ENCODE measurements at places on chromosomes 3 and 15.
A peak's percentile ranks its signal among the peaks of the same experiment; 100 is the strongest.

- ATAC-seq, result no peak
Observed at GRCh38 chr3:188590557-188590956, 436.6 kb downstream of the LPP start.

- no peak for ATAC-seq
Observed at GRCh38 chr3:138222942-138223287, 35.8 kb downstream of the ARMC8 start.

DNA sequence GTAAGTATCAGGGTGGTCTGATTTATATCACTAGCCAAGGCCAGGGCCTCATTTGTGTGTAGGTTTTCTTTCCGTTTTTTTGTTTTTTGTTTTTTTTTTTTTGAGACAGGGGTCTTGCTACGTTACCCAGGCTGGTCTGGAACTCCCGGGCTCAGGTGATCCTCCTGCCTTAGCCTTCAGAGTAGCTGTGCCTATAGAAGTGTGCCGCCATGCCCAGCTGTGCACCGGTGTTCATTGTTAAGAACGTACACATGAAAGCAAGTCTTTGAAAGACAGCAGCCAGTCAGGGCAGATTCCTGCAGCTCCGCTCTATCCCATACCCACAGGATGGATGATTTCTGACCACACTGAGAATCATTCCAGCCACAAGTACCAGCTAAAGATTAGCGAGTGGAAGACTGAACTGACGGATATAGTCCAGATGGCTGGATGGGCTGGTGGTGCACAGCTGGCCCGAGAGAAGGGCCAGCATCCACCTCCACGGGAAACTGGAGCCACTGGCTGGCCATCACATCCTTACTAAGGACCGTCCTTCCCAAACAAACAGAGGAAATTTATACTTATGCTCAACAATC lies 95.4 kb downstream of the PCSK6 start:
- ATAC-seq, result no peak

DNA sequence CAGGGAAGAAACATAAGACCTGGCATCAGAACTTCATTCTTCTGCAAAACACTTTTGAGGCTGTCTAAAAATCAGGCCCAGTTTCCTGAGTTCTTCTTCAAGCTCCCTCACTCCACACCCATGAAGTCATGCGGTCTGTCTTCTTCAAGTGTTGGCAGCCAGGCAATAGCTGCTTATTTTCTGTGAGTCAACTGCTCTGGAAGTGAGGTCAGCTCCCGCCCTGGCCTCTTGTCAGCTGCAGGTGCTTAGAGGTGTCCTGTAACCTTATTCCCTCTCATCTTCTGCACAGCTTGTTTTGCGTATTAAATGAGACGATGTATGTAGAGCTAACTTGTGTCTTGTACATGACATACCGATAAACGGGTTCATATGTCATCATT lies 226.1 kb downstream of the ADAMTS17 start:
- ATAC-seq, result no peak

- no peak for ATAC-seq
Observed at GRCh38 chr3:183006396-183007002, 26.2 kb upstream of the DCUN1D1 start.

GRCh38 chr3:177860184-177860583 lies 662.9 kb upstream of the TBL1XR1 start:
- no peak for ATAC-seq

GRCh38 chr3:185630182-185630622 lies 44.1 kb downstream of the SENP2 start:
- no peak for ATAC-seq

DNA sequence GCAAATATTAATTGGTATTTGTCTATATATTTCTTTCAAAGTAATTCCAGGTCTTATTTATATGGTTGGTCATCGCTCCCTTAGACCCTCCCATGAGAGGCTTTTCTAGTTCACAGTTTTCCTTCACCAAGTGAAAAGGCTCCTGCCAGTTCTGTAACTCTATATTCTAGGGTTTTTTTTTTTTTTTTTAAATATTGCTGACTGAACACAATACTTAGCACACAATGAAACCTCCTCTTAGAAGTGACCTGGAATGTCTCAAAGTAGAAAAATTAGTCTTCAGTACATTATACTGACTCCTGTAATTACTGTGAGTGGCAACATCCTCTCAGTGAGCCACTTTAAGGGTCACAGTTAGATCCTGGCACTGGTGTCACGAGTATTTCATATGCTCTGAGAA lies 48.6 kb upstream of the CDAN1 start:
- no peak for ATAC-seq

GRCh38 chr15:70853318-70853972 lies 512 bp downstream of the LARP6 start:
- peak; percentile 38 for ATAC-seq

GRCh38 chr15:40474581-40474980 lies 3.8 kb downstream of the CHST14 start:
- no peak for ATAC-seq

DNA sequence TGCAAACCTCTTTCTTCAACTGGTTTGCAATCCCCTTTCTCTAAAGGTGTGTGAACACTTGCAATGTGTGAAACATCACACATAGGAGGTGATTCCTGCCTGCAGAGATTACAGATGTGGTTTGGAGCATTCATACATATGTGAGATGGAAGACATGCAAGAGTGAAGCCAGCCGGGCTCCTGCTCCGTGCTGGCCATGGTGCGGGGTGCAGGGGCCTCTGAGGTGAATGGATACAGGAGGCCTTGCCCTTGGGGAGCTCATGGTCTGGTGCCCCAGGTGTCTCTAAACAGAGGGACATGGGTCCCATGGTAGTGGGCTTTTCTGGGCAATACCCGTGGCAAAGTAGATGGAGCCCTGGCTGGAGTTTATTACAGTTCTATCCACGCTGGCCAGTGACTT lies 6.0 kb downstream of the SLC6A11 start:
- ATAC-seq, result no peak

All from stimulated activated memory B cell treated with anti-CD40 and anti-IgM and Interleukin-4, amounts not matched to agents 10 μg/mL and 1 μg/mL and 100 μg/mL, for 72 hours (primary cell).